ENCODE measurements at places on chromosomes 11 and 22.

- no peak for DNase-seq
These were observed 101.7 kb downstream of the SGSM3 start for GRCh38 chr22:40472051-40472450.

- no peak for DNase-seq
These were observed 22.9 kb downstream of the MS4A6E start for GRCh38 chr11:60349990-60350389.

GRCh38 chr11:64324692-64325469 is 7.0 kb downstream of the PRDX5 start:
- no peak for DNase-seq

DNA sequence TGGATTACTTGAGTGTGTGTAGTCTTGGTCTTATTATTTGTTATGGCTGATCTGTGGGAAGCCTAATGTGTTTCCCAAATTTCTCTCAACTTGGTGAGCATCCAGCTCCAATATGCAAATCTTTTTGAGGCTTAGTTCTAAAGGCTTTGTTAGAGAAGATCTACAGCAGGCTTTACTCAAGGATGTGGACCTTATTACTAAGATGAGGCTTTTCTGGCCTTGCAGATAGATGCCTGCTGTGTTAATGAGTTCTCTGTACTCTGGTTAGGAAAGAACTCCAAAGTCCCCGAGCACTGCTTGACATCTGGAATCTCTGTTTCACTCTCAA is 24.1 kb downstream of the MYEOV start:
- DNase-seq = no peak

DNA sequence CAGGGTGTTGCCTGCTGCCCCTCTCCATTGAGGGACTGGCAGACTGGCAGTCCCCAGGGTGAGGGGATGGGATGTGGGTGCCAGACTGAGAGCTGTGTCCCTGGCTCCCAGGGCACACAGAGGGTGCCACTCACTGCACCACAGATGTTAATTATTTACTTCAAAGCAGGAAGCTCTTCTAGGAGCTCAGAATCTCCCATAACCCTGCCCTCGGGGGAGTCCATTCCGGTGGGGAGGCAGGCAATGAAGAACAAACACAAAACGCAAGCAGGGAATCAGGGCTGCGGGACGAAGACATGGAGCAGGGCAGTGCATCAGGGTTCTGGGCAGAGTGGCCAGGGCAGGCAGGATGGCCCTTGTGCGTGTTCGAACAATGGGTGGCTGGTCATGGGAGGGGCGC is 24.4 kb upstream of the FLRT1 start:
- DNase-seq = no peak

DNA sequence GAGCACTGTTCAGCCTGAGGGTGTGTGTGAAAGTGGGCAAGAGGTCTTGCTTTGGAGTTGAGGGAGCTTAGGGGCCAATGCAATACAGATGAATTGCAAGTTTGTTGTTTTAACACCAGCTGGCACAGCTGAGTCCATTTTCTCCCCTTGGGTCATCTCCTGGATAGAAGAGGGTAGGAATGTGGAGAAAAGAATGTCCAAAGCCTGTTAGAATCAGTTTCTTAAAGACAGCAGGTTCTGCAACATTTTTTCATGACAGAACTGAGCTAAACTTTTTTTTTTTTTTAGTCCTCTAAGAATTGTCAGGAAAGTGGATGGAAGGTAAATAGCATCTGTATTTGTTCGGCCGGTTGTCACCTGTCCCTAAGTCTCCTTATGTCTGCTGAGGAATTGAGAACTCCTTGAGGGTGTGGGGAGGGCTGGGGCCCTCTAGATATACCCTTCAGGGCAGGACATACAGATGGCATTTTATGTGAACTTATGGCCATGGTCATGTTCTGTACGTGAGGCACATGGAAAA is 211.1 kb upstream of the CADM1 start:
- no peak for DNase-seq

- DNase-seq = no peak
These were observed 121.4 kb upstream of the CD82 start for GRCh38 chr11:44443836-44444769.

GRCh38 chr11:47550288-47551047 is 2.5 kb downstream of the CELF1 start:
- DNase-seq = no peak

DNA sequence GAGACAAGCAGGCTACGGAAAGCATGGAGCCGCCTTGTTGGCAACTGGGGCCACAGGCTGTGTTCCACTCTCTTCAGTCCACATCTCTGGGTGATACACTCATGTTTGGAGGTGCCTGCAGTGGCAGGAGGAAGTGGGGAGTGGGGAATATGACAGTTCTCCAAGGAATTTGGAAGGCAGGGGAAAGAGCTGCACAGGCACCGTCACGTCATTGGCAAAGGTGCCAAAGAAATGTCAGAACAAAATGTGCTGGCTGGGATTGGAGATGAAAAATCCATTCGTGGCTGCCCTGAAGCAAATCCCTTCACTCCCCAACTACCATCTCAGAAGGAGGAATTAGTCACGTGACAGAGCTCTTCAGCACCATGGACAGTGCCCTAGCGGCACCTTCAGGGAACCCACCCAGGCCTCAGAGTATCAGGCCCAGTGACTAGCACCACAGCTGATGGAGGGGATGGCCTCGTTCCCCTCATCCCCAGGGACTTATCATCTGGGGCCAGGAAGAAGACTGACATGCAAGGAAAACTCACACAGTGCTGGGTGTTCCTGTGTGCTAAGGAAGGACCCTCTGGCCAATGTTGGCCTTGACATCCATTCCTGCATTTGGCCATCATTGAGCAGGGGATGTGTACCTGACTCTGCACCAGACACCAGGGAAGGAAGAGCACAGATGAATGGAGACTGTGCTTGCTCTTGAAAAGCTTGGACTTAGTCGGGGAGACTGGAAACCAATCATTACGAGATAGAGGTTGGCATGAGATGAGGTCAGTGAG is 48.5 kb upstream of the PRDM11 start:
- DNase-seq = no peak

- no peak for DNase-seq
These were observed 81.4 kb downstream of the ABTB2 start for GRCh38 chr11:34276352-34276864.

DNA sequence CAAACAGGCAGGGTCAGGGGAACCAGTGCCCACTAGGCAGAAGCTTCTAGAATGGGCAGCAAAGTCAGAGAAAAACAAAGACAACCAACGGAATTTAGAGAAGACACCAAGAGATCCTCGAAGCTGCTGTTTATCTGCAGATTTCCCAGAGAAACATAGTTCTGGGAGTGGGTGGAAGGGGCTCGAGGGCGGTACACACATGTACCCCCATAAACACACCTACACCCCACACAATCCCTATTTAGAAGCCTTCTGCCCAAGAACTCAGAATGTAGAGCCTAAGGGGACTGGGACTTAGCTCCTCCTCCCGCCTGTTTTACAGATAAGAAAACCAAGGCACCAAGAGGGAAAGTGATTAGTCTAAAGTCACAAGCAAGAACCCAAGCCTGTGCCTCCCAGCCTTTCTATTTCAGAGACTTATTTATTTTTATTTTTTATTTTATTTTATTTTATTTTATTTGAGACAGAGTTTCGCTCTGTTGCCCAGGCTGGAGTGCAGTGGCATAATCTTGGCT is 6.4 kb downstream of the NPTXR start:
- no peak for DNase-seq

GRCh38 chr11:75570559-75571139 is 8.6 kb downstream of the SERPINH1 start:
- DNase-seq = no peak

- DNase-seq = no peak
These were observed 53.5 kb downstream of the ENTHD1 start for GRCh38 chr22:39839917-39840510.

GRCh38 chr11:111331711-111332479 is 33.5 kb downstream of the POU2AF3 start:
- peak; percentile 49 for DNase-seq

DNA sequence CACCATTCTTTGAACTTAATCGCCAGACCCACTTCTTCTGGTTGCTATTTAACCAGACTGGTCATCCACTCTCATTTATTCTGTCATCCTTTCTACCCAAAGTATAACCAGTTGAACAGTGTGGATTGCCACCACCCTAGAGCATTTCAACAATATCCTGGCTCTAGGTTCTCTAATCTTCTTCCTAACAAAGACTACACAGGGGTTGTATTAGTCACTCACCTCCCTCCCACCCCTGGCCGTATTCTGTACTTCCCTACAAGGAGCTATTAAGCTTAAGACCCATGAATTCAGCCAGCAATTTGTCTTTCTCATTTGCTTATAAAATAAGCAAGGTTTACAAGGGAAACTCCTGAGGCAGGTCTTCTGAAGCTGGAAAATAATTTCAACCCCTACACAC is 46.9 kb upstream of the CEP126 start:
- no peak for DNase-seq

GRCh38 chr11:63877658-63878241 is 38.8 kb downstream of the MARK2 start:
- DNase-seq = no peak

- peak; percentile 62 for DNase-seq
These were observed 10.1 kb downstream of the COA4 start for GRCh38 chr11:73866586-73866996.

- no peak for DNase-seq
These were observed 2.0 kb downstream of the MYOD1 start for GRCh38 chr11:17721242-17721999.

- peak; percentile 63 for DNase-seq
These were observed 314.4 kb downstream of the AASDHPPT start for GRCh38 chr11:106391771-106392420.

GRCh38 chr22:19420321-19420720 is 11.2 kb downstream of the HIRA start:
- no peak for DNase-seq

DNA sequence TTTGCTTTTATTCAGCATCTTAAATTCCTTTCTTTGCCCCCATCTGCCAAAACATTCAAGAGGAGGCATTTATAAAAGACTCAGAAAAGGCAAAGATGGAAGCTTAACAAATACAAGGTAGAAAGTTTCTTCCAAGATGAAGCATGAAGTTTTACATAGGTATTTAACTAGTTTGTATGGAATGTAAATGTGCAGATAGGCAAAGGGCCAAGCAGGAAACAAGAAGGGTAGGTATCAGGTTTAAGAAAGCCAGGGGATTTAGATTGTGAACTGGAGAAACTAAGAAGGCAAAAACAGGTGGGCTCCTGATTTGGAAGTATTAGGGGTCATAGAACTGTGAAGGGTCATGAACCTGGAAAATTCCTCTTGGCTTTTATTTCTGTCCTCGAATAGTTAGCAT is 62.6 kb downstream of the PPP2R1B start:
- no peak for DNase-seq

GRCh38 chr11:1300569-1301187 is 8.8 kb downstream of the TOLLIP start:
- DNase-seq = no peak

DNA sequence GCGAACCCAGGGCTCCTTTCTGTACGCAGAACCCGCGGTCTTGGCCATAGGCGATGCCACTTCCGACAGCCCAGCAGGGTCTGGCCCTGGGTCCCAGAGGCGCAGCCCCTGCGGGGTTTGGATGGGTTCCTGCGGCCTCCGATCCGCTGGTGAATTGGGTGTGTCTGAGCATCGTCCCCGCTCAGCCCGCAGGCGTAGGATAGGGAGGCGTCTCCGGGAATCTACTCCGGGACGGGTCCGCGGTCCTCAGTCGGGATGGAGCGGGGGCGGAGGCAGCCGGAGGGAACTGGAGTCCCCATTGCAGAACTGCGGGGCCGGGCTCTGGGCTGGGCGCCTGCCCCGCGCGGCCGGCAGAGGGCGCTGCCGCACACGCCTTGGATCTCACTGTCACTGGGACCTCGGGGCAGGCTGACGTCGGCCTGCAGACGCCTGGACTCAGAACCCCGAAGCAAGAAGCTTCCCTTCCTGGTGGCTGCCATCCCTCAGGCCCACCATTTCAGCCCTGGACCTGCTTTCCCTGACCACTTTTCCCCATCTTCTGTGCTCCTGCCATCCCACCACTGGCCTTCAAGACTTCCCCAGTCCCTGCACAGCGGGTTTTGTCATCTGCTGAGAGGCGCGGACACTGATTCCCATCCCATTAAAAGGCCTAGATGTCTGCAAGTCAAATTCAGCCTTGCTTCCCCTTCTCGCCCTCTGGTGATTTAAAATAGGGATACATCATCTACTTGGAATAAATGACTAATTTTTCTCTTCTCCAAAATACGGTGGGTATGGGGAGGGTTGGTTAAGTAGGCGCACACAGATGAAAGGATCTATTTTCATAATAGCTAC is 38.3 kb upstream of the CREB3L1 start:
- no peak for DNase-seq

GRCh38 chr22:26658671-26659478 is 1.5 kb downstream of the MIAT start:
- DNase-seq = peak; percentile 37

DNA sequence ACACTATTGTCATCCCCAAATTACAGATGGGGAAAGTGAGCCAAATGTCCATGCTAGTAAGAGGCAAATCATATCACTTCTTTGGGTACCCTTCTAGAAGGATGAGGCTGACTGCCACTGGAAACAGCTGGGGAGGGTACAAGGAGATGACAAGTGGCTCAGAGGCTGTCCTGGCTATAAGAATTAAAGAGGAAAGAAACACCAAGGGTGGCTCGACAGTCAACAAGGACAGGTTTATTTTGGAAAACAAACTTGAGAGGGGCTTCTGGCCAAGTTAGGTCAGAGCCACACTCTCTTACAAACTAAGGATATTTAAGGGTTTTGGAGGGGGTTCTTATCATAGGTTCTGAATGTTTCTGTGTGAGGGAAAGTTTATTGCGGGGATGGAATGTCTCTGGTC is 2.1 kb upstream of the MIF start:
- DNase-seq = no peak

DNA sequence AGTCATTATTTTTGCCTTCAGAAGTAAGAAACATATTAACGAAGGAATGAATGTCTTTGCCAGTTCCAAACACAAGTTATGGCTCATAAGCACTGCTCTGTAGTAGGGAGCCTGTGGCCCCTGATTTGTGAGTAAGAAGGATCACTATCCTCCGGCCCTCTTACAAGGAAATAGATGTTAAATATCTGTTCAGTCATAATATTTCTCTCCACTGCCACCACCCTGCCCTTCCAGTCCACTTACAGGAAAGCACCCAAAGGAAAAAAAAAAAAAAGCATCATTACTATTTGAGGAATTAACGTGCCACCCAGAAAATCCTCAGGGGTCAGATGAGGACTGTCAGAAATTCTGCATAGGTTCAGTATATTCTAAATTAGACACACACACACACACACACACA is 123.4 kb downstream of the ETS1 start:
- DNase-seq = no peak

- DNase-seq = no peak
These were observed 114.8 kb upstream of the FIBIN start for GRCh38 chr11:26878959-26879581.

GRCh38 chr11:125228993-125229392 is 64.4 kb downstream of the PKNOX2 start:
- no peak for DNase-seq

GRCh38 chr11:89458716-89459115 is 32.5 kb downstream of the NOX4 start:
- no peak for DNase-seq

GRCh38 chr11:76163289-76163880 is 42.9 kb downstream of the WNT11 start:
- no peak for DNase-seq

Data from GM04503 (cell line).